ELR (cell line): ENCODE measurements at places on chromosomes 13 and 19.

DNA sequence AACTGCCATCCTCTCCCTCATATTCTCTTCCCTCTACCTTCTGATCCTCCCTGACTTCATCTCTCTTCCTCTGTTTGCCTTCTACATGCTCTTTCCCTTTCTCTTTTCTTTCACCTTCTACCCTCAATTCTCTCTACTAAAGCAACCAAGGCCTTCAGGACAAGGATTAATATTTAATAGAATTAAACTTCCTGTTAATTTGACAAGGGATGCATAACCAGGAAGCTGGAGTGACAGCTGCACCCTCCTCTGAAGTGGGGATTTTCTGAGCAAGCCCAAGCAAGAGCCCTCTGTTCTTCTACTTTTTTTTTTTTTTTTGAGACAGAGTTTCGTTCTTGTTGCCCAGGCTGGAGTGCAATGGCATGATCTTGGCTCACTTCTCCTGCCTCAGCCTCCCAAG lies 63.4 kb upstream of the MED4 start:
- DNase-seq = no peak

GRCh38 chr19:15241259-15241910 lies 9.1 kb upstream of the EPHX3 start:
- DNase-seq = peak; percentile 25

GRCh38 chr13:30745906-30746686 lies 10.8 kb downstream of the ALOX5AP start:
- no peak for DNase-seq

GRCh38 chr13:111915104-111915551 lies 151.8 kb upstream of the SOX1 start:
- DNase-seq = no peak

- no peak for DNase-seq
Observed at GRCh38 chr13:50598338-50598737, 245.2 kb downstream of the DLEU7 start.

DNA sequence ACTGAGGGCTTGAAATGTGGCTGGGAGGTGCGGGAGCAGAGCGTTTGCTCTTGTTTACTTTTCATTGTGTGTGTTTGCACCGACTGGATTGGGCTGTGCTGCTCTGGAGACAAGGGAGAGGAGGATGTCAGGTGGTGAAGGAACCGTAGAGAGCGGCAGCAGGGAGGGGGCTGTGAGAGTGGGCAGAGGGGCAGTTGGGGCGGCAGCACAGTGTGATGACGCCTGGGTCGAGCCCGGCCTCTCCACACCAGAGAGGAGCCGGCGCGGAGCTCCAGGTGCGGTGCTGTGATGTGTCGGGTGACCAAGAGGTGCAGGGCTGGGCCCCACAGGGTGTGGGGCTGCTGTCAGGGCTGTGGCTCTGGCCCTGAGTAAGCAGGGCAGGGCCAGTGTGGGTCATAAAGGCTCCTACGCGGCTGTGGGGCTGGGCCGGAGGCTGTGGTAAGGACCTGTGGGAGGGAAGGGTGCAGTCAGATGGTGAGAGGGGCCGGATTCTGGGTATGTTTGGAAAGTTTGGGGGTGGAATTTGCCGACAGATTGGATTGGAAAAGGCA lies 10.5 kb downstream of the NAXD start:
- DNase-seq = no peak

GRCh38 chr19:18109733-18110608 lies 12.4 kb downstream of the MAST3 start:
- peak; percentile 43 for DNase-seq

- DNase-seq = no peak
Observed at GRCh38 chr19:16141043-16141442, 2.4 kb upstream of the HSH2D start.

- DNase-seq = peak; percentile 24
Observed at GRCh38 chr13:51846756-51847155, 1.8 kb upstream of the TMEM272 start.

- DNase-seq = peak; percentile 64
Observed at GRCh38 chr13:101453784-101454201, 1.3 kb downstream of the ITGBL1 start.

- DNase-seq = no peak
Observed at GRCh38 chr13:35643625-35644024, 167.1 kb upstream of the MAB21L1 start.

GRCh38 chr13:21478881-21479808 lies 20.0 kb upstream of the ZDHHC20 start:
- DNase-seq = peak; percentile 80

- no peak for DNase-seq
Observed at GRCh38 chr19:35620001-35620400, 7.5 kb downstream of the HAUS5 start.
